ENCODE measurements at places on chromosomes 16 and 17.

GRCh38 chr17:48483471-48484131 is 47.2 kb downstream of the HOXB1 start:
- no peak for DNase-seq

GRCh38 chr16:72938795-72939164 is 109.1 kb downstream of the ZFHX3 start:
- no peak for DNase-seq

DNA sequence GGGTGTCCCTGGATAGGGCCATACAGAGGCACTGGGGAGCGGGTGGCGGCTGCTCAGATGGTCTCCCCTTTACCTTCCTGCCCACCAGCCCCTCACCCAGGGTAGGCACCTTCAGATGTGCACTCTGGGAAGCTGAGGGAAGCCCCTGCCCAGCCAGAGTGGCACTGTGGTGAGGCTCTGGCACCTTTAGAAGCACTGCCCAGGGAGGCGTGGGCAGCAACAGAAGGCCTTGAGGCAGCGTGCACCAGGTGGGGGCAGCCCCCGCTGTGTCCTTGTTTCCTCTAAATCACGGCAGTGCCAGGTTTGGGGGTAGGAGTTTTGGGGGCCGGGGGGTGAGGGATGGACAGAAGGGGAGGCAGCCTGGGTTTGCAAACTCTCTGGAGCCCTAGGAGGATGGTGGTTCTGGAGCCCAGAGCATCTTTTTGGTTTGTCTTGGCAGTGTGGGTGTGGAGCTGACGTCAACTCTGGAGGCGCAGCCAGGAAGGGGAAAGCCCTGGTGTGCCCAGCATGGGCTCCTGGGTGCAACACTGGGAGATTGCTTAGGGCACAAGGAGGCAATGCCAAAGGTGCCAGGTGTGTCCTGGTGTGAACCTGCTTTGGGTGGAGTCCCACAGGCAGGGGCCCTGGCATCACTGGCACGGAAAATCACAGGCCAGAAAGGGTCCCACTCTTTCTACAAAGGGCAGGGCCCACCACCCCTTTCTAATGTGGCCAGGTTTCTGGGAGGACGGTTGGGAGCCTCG is 23.1 kb upstream of the CDC42EP4 start:
- no peak for DNase-seq

- no peak for DNase-seq
Measured at GRCh38 chr17:45156242-45156641, 5.4 kb upstream of the HEXIM2 start.

DNA sequence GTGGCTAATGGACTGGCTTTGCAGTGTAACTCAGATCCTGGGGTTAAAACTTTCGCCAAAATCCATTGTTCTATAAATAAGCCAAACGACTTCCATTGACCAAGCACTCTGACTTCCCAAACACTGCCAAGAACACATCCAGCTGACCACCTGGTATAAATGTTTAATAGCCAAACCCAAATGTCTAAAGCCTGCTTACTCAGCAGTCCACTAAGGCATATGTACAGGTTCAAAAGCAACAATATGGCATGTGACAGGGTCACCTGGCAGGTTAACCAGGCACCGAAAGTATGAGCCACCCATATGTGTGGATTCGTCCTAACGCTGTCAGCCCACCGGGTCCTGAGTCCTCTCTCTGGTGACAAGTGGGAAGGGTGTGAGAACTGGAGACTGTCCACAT is 2.1 kb downstream of the CSNK1D start:
- DNase-seq: no peak

DNA sequence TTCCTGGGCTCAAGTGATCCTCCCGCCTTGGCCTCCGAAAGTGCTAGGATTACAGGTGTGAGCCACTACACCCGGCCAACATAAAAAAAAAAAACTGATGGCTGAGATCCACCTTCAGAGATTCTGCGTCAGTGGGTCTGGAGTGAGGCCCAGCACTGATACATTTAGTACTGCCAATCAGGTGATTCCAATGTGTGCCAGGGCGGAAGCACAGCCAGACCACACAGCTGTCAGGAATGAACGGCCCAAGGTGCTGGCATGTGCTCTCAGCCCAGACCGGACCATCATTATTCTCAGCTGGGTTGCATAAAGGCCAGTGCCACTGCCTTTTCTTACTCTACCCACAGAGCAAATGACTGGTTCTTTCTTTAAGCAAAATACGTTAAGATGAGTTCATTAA is 1.2 kb upstream of the BCO1 start:
- peak; percentile 12 for DNase-seq

- no peak for DNase-seq
Measured at GRCh38 chr17:27415120-27415795, 41.0 kb upstream of the KSR1 start.

DNA sequence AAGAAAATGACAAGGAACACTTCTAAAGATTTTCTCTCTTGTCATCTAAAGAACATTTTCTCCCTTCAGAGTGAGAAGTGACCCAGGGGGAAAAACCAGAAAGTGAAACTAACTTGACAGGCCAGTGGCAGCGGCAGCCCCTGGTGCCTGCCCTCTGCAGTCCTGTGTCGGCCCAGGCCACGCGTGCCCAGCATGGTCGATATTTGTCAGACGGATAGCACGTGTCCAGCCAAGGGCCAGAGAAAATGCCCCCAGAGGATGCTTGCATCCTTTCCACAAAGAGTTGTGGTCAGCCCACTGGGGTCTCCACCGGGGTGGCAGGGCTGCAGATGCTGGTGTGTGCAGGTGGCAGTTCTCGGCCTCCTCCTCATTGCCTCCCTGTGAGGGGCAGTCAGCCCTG is 176.6 kb downstream of the RAB11FIP4 start:
- no peak for DNase-seq

- no peak for DNase-seq
Measured at GRCh38 chr17:57600074-57600473, 145.0 kb downstream of the CCDC182 start.

DNA sequence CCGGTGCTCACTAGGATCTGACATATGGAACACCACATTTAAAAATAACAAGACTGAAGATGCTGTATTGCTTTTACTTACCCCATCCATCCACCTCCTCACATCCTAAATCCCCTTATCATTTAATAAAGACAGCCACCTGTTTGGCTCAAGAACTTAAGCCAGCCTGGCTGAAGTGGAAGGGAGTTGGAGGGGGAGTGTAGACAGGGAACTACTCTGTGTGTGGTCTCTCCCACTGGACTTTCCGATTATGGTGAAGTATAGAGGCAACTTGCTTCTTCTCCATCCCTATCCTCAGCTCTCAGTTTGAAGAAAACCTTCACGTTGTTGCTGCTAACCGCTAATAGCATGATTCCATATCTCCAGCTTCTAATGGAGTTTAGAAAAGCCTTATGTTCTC is 313.4 kb downstream of the CDH11 start:
- DNase-seq: no peak

Measured in NCI-H1092 (cell line).